ENCODE measurements at places on chromosomes 13 and 19.

DNA sequence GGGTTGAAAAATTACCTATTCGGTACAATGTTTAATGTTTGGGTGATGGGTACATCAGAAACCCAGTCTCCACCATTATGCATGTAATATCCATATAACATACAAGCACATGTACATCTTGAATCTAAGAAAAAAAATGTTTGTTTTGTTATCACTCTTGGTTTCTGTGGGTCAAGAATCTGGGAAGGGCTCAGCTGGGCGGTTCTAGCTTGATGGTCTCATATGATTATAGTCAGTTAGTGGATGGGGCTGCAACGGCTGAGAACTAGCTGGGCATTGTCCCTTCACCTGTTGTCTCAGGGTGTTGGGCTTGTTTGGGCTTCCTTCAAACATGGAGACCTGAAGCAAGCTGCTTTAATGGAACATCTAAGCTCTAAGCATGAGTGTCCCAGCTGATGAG lies 4.7 kb downstream of the ADGRE3 start:
- no peaks in the 10 kb centered on the region for H3K36me3 ChIP-seq
- H3K4me1 ChIP-seq, result no peaks in the 10 kb centered on the region
- H3K27me3 ChIP-seq, result no peaks in the 10 kb centered on the region
- DNase-seq, result no peak
- no peak overlapping the region for H3K27ac ChIP-seq
- no peak overlapping the region for H3K4me3 ChIP-seq

GRCh38 chr13:109381546-109382180 lies 404.7 kb downstream of the IRS2 start:
- no peak overlapping the region for H3K4me3 ChIP-seq
- DNase-seq, result no peak
- H3K36me3 ChIP-seq, result no peaks in the 10 kb centered on the region

DNA sequence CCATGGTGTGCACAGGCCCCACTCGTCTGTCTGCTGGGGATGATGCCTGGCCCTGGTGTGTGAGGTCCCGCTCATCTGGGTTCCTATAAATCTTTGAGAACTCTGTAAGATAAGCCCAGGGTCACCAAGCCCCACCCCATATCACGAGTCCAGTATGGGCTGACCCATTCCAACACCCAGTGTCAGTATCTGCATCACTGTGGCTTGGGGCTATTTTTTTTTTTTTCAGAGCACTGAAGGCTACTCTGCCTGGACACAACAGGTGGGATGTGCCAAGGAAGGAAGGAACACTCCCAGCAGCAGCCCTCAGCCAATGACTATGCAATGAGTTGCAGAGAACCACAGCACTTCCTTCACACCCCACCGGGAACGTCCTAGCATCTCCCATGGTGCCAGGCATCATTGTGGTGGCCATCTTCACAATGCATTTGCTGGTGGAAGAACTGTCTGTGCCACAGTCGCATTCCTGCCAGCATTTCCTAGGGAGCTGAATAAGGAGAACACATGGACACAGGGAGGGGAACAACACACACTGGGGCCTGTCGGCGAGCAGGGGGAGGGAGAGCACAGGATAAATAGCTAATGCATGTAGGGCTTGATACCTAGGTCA lies 83.1 kb upstream of the TSHZ3 start:
- H3K27me3 ChIP-seq, result no peaks in the 10 kb centered on the region
- no peaks in the 10 kb centered on the region for H3K36me3 ChIP-seq
- H3K4me3 ChIP-seq, result no peak overlapping the region
- H3K4me1 ChIP-seq, result no peaks in the 10 kb centered on the region

DNA sequence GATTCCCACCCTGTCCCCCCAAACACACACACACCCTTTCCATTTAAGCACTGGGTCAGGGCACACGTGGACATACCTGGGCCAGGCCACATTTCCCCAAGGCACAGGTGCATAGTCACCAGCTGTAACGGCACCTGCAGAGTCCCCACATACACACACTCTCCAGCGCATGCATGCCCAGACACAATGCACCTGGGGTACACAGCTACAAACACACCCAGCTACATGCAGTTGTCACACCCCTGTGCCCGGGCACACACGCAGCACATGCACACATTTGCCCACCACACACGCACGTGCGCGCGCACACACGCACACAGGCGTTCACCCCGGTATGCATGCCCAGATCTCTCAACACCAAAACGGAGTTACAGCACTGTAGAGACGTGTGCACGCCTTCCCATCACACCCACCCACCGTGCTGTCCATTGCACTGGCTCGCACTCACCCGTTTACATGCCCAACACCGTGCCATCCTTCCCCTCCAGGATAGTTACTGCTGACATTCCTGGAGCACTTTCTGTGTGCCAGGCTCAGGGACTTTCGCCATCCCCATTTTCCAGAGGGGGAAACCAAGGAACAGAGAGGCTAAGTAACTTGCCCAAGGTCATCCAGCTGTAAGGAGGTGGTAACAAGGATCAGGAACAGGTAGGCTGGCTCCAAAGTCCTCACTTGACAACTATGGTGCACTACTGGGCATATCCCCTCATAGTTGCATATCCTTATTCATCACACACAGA lies 749 bp upstream of the SHANK1 start:
- no peak overlapping the region for H3K4me3 ChIP-seq
- no peak overlapping the region for H3K27ac ChIP-seq
- DNase-seq, result no peak
- no peaks in the 10 kb centered on the region for H3K27me3 ChIP-seq

- H3K27ac ChIP-seq, result no peak overlapping the region
- H3K36me3 ChIP-seq, result no peaks in the 10 kb centered on the region
- DNase-seq, result no peak
- no peaks in the 10 kb centered on the region for H3K27me3 ChIP-seq
- H3K4me3 ChIP-seq, result no peak overlapping the region
- H3K4me1 ChIP-seq, result peaks cover 4% of the 10 kb centered on the region
Observed at GRCh38 chr13:40376296-40376849, 290.1 kb downstream of the FOXO1 start.

GRCh38 chr19:53965091-53965490 lies 2.4 kb downstream of the CACNG8 start:
- DNase-seq, result no peak

- peaks cover 37% of the 10 kb centered on the region for H3K4me1 ChIP-seq
- peaks cover 27% of the 10 kb centered on the region for H3K36me3 ChIP-seq
- no peak overlapping the region for H3K27ac ChIP-seq
- H3K27me3 ChIP-seq, result no peaks in the 10 kb centered on the region
Observed at GRCh38 chr13:110641055-110642015, 26.0 kb downstream of the NAXD start.

- peak overlapping the region; percentile 66 for H3K27ac ChIP-seq
- no peaks in the 10 kb centered on the region for H3K27me3 ChIP-seq
- DNase-seq, result peak; percentile 46
- H3K4me1 ChIP-seq, result peaks cover 72% of the 10 kb centered on the region
Observed at GRCh38 chr19:34273121-34273520, 18.8 kb downstream of the GARRE1 start.

DNA sequence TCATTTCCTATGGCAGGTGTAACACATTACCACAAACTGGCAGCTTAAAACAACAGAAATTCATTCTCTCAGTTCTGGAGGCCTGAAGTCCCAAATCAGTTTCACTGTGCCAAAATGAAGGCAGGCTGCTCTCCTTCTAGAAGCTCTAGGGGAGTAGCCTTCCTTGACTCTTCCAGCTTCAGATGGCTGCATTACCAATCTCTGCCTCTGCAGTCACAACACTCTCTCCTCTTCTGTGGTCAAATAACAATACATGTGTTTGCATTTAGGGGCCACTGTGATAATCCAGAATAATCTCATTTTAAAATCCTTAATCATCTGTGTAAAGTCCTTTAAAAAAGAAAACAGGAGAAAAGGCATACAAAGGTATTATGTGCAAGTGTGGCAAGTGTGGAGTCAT lies 7.8 kb downstream of the DIAPH3 start:
- H3K27me3 ChIP-seq, result no peaks in the 10 kb centered on the region
- peaks cover 12% of the 10 kb centered on the region for H3K36me3 ChIP-seq
- H3K4me3 ChIP-seq, result no peak overlapping the region
- DNase-seq, result peak; percentile 46
- H3K27ac ChIP-seq, result no peak overlapping the region
- no peaks in the 10 kb centered on the region for H3K4me1 ChIP-seq

DNA sequence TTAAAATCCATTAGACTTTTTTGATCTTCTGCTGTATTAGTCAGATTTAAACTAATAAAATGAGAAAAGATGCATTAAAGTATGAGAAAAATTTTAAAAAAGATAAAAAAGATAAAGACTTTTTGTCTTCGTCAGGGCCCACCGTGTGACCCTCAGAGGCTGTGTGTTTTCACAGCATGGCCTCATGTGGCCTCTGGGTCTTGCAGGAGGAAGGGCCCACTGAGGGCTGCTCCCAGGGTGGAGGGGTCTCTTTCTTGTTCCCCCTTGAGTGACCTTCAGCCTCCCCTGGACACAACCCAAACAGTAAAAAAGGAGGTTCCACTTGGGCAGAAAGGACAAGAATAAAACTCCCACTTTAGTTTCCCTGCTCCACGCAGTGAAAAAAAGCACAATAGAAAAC lies 57.1 kb upstream of the RANBP3 start:
- no peak overlapping the region for H3K27ac ChIP-seq
- no peaks in the 10 kb centered on the region for H3K27me3 ChIP-seq
- H3K36me3 ChIP-seq, result no peaks in the 10 kb centered on the region
- DNase-seq, result no peak
- H3K4me3 ChIP-seq, result no peak overlapping the region

- no peak for DNase-seq
- no peaks in the 10 kb centered on the region for H3K4me1 ChIP-seq
- no peak overlapping the region for H3K27ac ChIP-seq
- H3K4me3 ChIP-seq, result no peak overlapping the region
- H3K36me3 ChIP-seq, result no peaks in the 10 kb centered on the region
Observed at GRCh38 chr19:48020686-48021085, 23.2 kb downstream of the CABP5 start.

DNA sequence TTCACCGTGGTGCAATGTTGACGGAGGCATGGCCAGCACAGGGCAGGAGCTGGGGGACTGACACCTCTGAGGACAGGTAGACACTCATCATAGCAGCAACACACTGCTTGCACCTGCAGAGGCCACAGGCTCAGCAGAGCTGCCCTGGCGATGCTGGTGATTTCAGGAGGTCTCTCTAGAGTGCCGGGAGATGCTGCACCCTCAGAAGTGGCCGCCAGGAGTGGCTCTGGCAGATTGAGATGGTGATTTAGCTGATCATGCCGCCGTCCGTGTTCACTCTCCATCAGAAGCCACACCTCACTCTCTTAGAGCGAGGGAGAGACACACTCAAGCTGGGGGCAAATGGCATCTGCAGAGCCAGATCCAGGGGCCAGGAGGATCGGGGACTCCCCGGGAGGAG lies 244.6 kb upstream of the SGCG start:
- H3K27me3 ChIP-seq, result no peaks in the 10 kb centered on the region
- H3K36me3 ChIP-seq, result no peaks in the 10 kb centered on the region
- DNase-seq, result no peak
- no peaks in the 10 kb centered on the region for H3K4me1 ChIP-seq

DNA sequence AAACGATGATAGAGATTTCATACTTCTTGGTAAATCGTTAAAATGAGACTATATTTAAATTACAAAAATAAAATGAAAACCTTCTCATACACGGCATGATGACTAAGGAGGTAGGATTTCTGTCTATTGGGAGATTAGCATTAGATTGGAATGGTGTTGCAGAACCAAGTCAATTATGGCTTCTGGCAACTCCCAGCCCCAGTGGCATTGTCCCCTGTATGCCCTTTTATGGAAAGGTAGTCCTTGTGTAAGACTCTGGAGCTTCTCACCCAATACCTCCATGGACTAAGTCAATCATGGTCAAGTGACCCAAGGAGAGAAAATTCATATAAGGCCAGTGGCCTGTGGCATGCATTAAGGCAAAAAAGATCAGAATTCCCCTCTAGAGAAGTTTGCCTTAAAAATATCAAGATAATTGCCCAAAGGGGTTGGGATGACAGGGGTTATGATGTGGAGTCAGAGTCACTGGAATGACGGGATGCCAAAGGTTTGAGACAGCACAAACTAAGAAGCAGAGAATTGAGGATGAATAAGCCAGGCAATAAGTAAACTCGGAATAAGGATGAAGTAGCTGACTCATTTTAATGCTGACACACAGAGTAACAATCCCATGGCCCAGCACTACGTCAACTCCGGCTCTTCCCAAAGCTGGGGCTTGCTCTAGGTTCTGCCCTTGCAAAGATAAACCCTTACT lies 57.8 kb upstream of the POSTN start:
- no peak overlapping the region for H3K27ac ChIP-seq
- no peak overlapping the region for H3K4me3 ChIP-seq
- H3K4me1 ChIP-seq, result no peaks in the 10 kb centered on the region
- no peaks in the 10 kb centered on the region for H3K27me3 ChIP-seq
- no peaks in the 10 kb centered on the region for H3K36me3 ChIP-seq

DNA sequence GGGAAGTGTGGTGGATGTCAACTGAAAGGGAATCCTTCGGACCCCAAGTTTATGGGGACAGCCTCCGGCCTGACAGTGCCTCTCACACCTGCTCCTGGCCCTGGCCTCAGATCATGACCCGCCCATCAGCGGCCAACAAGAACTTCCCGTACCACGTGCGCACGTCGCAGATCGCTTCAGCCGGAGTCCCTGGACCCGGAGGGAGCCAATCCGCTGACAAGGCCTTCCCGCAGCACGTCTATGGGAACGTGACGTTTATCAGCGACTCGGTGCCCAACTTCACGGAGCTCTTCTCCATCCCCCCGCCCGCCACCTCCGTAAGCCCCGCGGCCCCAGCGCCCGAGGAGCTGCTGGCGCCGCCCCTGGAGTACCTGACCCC lies 2.0 kb upstream of the MEGF8 start:
- H3K4me1 ChIP-seq, result peaks cover 33% of the 10 kb centered on the region
- no peak overlapping the region for H3K4me3 ChIP-seq
- no peaks in the 10 kb centered on the region for H3K36me3 ChIP-seq
- no peak overlapping the region for H3K27ac ChIP-seq
- H3K27me3 ChIP-seq, result no peaks in the 10 kb centered on the region
- no peak for DNase-seq

DNA sequence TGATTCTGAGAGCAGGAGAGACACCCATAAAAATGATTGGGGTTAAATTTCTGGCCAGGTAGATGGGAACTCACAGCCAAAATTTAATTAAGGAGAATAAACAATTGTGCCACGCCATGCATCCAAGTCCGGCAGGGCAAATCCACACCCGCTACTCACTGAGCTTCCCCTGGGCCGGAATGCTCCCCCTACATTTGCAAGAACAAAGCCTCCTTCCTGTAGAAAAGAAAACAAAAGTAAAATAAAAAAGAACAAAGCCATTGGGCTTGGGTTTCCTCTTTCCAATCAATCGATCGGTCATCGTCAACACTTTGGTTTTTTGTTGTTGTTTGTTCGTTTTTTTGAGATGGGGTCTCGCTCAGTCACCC lies 30.2 kb upstream of the TFDP1 start:
- H3K4me3 ChIP-seq, result no peak overlapping the region
- H3K27me3 ChIP-seq, result no peaks in the 10 kb centered on the region
- no peaks in the 10 kb centered on the region for H3K36me3 ChIP-seq
- H3K4me1 ChIP-seq, result peaks cover 4% of the 10 kb centered on the region
- DNase-seq, result no peak
- no peak overlapping the region for H3K27ac ChIP-seq

DNA sequence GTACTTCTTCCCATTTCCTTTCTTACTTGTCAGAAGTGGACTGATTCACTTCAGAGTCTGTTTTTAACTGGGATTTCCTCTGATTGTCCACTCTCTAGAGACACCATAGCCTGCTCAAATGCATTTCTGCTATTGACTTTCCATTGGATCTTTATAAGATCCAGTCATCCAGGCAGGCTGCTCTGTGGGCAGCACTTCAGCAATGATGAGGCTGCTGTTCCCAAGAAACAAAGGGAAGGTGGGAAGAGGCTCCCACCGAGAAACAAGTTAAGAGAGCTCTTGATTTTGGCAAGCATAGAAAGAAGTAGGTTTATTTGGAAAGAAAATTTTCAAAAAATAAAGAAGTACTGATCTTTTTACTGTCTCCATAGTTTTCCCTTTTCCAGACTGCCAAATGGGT lies 125.8 kb upstream of the STARD13 start:
- no peak for DNase-seq
- H3K27me3 ChIP-seq, result no peaks in the 10 kb centered on the region
- H3K27ac ChIP-seq, result no peak overlapping the region
